ENCODE measurements at places on chromosomes 12 and 14.

GRCh38 chr14:102279688-102280348 lies 25.1 kb downstream of the MOK start:
- no peak for DNase-seq

- no peak for DNase-seq
These were observed 132.8 kb downstream of the RMST start for GRCh38 chr12:97595426-97595831.

GRCh38 chr12:63845726-63846125 lies 1.2 kb downstream of the SRGAP1 start:
- no peak for DNase-seq

- no peak for DNase-seq
These were observed 103.0 kb upstream of the NTF3 start for GRCh38 chr12:5328669-5329517.

- DNase-seq: no peak
These were observed 154.7 kb downstream of the ETV6 start for GRCh38 chr12:11804130-11804529.

DNA sequence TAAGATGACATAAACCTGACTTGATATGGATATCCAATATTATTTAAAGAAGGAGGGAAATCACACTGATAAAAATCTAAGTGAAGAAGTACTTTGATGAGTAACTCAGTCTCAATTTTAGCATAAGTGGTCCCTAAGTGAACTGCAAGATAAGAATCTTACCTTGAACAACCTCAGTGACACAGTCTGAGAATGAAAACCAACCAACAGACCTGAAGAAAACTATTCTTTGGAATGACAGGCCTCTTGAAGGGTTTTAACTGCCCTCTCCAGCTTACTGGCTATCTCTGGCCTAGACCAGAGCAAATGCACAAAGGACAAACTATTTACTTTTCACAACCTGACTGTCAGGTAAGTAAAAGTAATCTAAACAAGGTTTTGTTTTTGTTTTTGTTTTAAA lies 44.7 kb downstream of the CPM start:
- DNase-seq: peak; percentile 8

DNA sequence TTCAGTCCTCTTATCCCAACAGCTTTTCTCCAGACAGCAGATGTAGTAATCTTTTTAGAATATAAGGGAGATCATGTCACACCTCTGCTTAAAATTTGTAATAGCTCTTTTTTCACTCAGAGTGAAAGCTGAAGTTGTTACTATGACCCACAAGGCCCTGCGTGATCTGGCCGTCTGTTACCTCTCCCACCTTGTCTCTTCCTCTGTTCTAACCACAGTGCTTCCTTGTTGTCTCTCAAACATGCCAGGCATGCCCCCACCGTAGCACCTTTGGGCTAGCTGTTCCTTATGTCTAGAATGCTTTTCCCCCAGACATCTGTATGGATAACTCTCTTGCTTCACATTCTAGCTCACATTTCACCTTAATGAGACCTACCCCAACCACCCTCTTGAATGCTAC lies 6.5 kb downstream of the NECAP1 start:
- no peak for DNase-seq

- DNase-seq: no peak
These were observed 31.2 kb downstream of the RFLNA start for GRCh38 chr12:124326104-124326503.

DNA sequence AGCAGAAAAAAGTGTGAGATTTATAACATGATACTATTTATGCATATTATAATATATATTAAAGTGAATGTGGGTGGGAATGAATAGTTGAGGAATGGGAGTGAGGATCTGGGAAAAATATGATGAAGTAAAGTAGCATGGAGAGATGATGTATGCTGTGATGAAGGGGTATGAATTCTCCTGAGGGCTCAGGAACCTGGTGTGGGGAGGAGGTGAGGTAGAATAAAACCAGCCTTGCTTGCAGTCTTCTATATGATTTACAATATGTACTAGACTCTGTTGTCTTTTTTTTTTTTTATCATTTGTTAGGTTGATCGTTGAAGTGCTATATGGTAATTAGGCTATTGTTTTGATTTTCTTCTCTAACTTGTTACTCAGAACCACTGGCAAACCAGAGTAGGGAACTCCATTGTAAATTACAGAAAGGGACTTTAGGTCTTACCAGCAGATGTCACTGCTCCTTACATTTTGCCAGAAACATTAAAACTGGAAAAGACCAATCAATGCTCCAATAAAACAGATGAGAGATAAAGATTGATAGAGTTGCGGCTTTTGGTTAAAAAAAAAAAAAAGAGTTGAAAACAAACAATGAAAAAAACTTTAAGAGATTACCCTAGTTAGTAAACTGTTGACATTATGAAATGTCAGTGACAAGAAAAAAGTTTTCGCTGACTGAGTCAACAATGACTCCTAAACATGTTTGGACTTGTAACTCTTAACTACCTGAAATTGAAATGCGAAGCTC lies 39.9 kb downstream of the ATL1 start:
- peak; percentile 66 for DNase-seq

DNA sequence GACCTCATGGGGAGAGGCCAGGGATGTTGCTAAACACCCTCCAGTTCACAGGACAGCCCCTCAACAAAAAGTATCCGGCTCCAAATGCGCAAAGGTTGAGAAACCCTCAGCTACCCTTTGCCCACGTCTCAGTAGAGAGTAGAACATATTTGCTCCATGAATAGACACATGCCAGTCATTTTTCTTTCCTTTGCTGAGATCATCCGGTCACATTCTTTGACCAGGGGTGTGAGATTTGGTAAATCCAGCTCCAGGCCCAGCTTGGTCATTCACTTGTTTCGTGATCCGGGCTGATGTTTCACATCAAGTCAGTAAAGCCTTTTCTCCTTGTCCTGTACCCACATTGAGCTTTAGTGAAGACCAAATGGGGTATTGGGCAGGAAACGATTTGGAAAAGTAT lies 83.6 kb upstream of the LHX5 start:
- no peak for DNase-seq

GRCh38 chr12:21528953-21529352 lies 2.9 kb downstream of the SPX start:
- peak; percentile 87 for DNase-seq

GRCh38 chr14:72970824-72971434 lies 44.7 kb downstream of the DCAF4 start:
- no peak for DNase-seq

GRCh38 chr12:76002598-76003354 lies 28.8 kb downstream of the PHLDA1 start:
- no peak for DNase-seq

- no peak for DNase-seq
These were observed 1255.4 kb downstream of the LRFN5 start for GRCh38 chr14:42862114-42862513.

GRCh38 chr14:49975799-49976198 lies 82.9 kb downstream of the ARF6 start:
- DNase-seq: no peak

GRCh38 chr14:24130380-24130716 lies at the start of gene FITM1:
FITM1 (plus strand) TSS chr14:24130659; CDS start chr14:24131564, 905 bp downstream.
- DNase-seq: no peak

DNA sequence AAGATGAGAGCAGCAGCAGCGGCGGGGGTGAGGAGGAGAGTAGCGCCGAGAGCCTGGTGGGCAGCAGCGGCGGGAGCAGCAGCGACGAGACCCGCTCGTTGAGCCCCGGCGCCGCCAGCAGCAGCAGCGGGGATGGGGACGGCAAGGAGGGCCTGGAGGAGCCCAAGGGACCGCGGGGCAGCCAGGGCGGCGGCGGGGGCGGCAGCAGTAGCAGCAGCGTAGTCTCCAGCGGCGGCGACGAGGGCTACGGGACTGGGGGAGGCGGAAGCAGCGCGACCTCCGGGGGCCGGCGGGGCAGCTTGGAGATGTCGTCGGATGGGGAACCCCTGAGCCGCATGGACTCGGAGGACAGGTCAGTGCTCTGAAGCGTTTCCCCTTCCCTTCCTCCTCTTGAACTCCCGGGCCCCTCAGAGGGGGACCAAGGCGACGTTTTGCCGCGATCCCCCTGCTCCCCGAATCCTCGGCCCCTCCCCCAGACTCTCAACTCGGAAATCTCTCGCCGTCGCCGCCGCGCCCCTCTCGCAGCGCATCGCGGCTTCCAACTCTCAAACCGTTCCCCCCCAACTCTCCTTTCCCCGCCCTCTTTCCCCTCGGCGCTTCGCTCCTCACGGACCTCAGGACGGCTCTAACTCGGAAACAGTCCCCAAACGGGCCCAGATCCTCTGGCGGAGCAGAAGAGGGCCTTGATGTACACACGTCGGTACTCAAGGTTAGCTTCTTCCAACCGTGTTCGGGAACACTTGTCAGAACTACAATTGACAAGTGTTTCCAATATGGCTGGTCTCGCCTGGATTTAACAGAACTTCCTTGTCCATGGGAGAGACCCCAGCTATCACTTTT lies 947 bp downstream of the AEBP2 start:
- DNase-seq: peak; percentile 74

DNA sequence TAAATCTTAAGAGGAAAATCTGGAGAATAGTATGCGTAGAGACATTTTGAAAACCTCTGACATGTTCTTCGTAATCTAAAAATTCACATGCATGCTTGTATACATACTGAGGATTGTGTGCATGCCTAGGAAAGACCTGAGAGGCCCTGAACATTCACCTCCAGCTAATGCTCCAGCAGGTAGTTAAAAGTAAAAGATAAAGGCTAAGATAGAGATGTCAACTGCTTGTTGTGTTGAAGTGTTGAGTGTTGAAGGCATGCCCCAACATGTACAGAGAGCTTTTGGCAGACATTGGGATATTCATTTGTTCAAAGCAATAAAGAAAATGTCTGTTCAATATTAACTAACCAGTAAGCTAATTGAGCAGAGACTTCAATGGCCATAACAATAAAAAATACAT lies 118.6 kb upstream of the SYT1 start:
- no peak for DNase-seq

DNA sequence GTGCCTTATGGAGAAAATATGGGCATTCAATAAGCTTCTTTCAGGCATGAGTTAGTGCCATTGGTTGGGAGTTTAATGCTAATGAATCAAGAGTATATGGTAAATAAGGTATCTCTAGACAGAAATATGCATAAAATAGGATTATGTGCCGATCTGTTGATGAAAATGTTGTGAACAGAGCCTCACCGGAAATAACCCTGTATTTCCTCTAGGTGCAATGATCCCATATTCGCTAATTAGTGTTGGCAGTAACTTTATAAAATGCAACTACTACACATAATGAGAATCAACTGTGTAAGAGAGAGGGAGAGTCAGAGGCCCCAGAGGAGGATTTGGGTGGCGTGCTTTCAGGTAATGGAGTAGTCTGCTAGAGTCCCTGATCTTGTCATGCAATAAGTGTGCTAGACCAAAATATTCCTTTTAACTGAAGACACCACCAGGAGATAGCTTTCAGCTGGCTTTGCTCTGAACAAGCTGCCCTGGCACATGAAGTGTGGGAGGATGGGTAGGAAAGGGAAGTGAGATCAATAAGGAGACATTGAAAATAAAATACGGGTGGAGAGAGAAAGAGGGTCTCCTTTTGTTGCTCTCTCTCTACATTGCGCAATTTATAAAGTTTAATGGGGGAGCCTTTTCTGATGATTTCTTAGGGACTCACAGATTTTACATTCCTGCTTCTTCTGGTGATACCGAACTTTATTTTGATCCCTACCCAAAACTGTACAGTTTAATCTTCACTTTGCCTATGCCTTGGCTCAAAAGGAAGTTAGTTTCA lies 68.6 kb upstream of the PLXNC1 start:
- DNase-seq: no peak

DNA sequence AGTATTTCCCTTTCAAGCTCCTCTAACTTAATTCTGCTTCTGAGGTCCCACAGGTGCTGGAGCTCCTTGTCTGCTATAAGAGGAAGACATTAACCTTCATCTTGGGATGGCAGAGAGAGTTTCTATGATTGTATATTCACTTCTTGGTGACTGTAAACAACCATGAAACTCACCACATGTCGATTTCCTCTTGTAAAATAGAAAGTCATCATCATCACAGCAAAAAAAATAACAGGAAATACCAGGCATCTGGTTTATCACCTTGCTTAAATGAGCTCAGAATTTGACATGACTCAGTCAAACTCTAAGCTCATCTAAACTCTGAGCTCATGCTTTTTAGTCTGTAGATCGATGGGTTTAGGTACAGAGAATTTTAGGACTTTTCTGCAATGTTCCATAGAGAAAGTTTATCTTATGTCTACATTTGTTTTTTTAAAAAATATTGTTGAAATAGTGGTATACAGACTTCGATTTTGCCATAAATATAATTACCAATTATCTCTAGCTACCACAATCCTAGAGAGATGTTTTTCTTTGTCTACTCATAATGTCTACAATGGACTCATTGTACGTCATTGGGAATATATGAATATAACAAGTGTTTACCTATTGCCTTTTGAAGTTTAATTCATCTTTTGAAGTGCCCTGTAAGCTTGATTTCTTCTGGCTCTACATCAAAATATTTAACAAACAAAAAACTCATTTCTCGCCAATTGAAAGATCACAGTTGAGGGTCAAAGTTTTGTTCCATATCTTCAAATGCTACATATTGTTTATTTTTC lies 58.4 kb downstream of the IGF1 start:
- DNase-seq: no peak

DNA sequence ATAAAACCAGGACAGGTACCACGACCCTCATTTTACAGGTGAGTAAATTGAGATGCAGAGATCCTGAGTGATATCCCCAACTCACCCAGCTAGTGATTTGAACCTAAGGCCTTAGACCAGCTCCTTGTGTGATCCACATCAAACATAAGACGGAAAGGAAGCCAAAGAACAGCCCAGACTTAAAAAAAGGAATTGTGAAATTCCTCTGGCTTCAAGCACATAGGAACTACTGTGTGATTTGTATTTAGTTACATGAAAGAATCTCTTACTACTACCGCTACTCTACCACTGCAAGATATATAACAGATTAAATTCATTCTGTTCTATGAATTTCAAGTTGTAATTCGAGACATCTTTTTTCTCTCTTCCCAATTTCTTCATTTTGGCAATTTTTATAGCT lies 10.5 kb downstream of the E2F7 start:
- no peak for DNase-seq

DNA sequence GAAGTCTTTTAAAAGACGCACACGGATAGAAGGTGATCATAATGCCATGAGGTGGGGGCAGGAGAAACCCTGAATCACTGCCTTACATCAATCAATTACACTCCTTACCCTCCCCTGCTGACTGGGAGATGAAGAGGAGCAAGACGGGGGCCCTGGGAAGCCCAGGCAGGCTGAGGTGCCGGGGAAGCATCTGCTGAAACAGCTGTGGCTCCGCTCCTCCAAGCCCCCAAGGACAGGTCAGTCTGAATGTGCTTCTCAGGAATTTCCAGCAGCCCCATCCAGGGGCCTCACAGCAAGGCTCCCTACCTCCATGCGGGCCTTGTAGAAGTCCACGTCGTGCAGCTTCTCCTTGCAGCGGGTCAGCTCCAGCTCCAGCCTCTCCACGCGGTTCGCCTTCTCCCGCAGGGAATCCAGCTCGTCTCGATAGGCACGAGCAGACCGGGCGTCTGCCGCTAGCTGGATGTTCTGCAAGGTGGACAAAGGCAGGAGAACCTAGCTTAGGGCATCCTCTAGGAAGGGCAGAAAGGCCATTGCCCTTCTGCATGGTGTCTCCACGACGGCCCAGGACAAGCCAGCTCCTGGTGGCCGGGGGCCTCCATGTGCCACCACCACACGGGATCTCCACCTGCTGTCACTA lies 79.8 kb downstream of the CCDC88C start:
- no peak for DNase-seq

- no peak for DNase-seq
These were observed 50.3 kb downstream of the CCNK start for GRCh38 chr14:99531251-99532096.

- no peak for DNase-seq
These were observed 44.0 kb upstream of the CPNE8 start for GRCh38 chr12:38949363-38949762.

Data from lung (tissue), 17 donors.